GM23248 (cell line): ENCODE measurements at places on chromosomes 5 and 9. TPM values are rescaled to one million over a fixed set of nuclear protein-coding genes. Genes with fewer than 3 reads are reported as not detected.

DNA sequence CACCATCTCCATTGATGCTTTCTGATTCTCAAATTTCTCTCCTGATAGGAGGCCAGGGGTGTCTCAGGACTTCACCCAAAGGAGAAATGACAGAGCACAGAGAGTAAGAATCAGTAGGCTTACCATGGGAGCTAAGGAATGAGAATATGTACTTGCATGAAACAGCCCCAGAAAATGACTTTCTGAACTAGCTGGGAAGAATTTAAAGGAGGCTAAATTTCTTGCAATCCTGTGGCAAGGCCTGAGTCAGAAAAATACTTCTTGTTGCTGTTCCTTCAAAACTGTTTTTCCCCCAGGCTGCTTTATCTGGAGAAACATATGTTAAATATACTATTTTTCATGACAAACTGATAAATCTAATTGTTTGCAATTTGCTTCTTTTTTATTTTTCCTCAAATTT lies 53.4 kb upstream of the FBXL7 start:
- peak; percentile 66 for DNase-seq

- DNase-seq: no peak
Measured at GRCh38 chr9:134993996-134994720, 76.4 kb upstream of the FCN1 start.

DNA sequence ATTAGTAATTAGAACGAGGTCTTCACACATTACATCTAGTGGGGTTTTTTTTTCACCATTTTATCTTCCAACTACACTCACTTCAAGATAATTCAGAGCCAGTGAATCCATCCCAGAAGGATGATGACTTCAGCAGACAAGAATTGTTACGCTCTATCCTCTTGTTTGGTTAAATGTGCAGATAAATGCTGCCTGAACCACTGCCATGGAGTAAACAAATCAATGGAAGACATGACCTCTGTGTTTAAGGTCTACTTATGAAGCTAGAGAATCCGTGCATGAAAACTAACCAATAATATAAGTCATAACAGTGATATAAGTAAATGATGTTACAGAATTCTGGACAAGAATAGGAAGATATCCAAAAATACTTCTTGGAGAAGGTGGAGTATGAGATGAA lies 602.6 kb downstream of the TLR4 start:
- DNase-seq: no peak

The DAB2IP gene
- total RNA-seq: 9.5 and 19.7 TPM in 2 replicates

The PCDHGA9 gene
- total RNA-seq: 2.6 and 2.9 TPM in 2 replicates

The FAM200C gene
- 2.8 and 7.1 TPM in 2 replicates for total RNA-seq

The IL5 gene
- total RNA-seq: not detected in 2 replicates
